ENCODE measurements at places on chromosomes 11 and 22.

GRCh38 chr11:62710001-62710345, 2.5 kb downstream of the GNG3 start:
- DNase-seq: no peak

- DNase-seq: no peak
These were observed 39.9 kb downstream of the BMAL1 start for GRCh38 chr11:13317293-13318080.

DNA sequence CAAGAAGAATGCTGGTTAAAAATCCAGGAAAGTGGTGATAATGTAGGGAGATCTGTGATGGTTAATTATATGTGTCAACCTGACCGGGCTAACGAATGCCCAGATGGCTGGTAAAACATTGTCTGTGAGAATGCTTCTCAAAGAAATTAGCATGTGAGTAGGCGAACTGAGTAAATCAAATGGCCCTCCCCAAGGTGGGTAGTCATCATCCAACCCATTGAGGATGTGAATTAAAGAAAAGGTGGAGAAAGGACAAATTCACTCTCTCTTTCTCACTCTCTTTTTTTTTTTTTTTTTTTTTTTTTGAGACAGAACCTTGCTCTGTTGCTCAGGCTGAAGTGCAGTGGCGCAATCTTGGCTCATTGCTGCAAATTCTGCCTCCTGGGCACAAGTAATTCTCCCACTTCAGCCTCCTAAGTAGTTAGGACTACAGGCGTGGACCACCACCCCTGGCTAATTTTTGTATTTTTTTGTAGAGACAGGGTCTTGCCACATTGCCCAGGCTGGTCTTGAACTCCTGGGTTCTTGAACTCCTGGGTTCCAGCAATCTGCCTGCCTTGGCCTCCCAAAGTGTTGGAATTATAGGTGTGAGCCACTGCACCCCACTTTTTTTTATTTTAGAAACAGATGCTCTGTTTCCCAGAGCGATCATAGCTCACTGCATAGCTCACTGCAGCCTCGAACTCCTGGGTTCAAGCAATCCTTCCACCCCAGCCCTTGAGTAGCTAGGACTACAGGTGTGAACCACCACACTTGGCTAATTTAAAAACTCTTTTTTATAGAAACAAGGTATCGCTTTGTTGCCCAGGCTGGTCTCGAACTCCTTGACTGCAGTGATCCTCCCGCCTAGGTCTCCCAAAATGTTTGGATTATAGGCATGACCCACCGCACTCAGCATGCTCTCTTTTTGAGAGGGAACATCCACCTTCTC, 22.0 kb upstream of the P2RY6 start:
- DNase-seq: no peak

GRCh38 chr11:35548925-35549561, 23.6 kb upstream of the PAMR1 start:
- DNase-seq: no peak

DNA sequence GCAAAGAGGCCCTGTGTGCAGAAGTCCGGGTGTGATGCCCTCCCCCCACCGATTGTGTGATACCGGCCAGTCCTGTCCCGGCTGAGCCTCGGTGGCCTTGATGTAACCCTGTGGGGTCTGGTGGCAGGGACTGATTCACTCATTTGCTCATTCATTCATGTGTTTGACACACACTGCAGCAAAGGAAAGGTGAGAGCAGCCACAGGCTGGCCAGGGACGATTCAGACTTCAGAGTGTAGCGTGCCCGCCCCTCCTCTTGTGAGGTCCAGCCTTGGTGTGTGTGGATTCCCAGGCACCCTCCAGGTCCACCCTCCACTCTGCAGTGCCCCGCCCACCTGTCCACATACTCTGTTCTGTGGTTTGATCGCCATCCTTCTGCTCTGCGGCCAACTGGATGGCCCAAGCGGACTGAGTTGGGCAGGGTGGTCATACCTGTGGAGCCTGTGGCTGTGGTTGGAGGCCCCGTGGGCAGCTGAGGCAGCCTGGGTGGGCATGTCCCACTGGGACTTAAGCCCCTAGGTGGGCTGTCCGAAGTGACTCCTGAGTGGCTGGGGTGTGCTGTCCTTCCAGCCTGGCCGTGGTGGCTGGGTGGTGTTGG, 58.0 kb upstream of the CCDC188 start:
- DNase-seq: no peak

GRCh38 chr11:25928076-25928475, 403.9 kb upstream of the ANO3 start:
- no peak for DNase-seq

- DNase-seq: no peak
These were observed 193.5 kb downstream of the UVRAG start for GRCh38 chr11:76008474-76008873.

DNA sequence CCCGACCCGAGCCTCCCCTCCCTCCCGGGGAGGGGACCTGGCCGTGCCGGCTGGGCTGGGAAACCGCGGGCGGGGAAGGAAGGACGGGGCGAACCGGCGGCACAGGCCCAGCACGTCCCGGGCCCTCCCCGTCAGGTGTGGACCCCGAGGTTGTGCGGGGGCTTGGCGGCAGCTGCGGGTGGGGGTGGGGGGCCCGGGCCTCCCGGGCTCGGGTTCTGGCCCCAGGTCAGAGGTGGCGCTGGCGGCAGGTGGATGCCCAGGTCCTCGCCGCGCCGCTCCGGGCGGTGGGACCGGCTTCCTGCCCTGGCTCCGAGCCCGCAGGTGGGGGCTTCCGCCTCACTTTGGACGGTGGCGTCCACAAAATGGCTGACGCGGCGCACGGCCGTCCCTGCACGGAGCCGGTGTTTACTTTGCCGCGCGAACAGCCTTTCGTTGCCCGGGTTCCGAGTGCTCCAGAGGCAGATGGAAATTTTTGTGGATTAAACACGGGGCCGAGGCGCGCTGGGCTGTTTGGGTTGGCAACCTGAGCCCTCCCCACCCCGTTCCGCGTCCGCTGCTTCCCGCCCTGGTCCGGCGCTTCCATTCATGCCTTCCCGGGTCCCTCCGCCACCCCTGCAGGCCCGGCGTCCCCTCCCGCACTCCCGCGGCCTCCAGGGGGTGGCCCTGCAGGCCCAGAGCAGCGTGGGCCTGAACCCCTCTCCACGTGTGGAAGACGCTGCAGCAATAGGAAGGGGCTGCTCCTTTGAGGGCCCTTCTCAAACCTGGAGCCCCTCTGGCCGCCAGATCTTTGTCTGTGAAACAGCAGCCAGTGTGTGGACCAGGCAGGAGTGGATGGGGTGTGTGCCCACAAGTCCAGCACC, 92.0 kb upstream of the KCNQ1OT1 start:
- DNase-seq: no peak

- DNase-seq: no peak
These were observed 129.9 kb downstream of the BUD13 start for GRCh38 chr11:116642902-116643301.

GRCh38 chr11:134636071-134636470, 224.0 kb upstream of the B3GAT1 start:
- DNase-seq: no peak

DNA sequence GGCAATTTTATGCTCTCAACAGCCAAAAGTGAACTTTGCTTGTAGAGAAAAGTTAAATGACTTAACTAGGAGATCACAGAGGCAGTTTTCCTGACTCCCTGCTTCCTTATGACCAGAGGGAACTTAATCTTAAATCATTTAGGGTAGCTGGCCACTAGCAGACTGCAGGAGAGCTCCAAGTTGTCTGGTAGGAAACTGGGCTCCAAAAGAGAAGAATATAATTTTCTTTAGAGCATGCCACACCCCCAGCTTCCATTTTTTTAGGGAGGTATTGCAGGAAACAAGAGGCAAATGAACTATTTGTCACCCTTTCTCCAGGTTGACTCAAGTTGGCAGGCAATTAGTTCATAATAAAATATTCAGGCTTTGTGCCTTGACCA, 2.6 kb downstream of the METTL15 start:
- DNase-seq: no peak

DNA sequence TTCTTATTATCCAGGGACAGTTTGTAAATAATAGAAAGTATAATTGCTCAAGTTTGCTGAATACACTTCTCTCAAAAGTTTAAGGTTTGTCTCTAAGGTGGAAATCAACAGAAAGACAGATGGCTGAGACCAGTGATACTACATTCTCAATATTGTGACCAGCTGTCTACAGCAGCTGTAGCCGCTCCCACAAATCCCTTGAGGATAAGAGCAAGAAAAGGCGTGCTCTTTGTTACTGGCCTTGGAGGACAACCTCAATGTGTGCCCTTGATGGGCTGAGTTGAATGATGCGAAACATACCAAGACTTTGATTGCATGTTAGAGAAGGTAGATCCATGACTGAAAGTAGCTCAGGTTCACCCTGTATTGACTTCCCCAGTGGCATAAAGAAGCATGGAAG, 6.1 kb downstream of the OR6M1 start:
- DNase-seq: no peak

- no peak for DNase-seq
These were observed 71.4 kb downstream of the SLC1A2 start for GRCh38 chr11:35347921-35348331.

DNA sequence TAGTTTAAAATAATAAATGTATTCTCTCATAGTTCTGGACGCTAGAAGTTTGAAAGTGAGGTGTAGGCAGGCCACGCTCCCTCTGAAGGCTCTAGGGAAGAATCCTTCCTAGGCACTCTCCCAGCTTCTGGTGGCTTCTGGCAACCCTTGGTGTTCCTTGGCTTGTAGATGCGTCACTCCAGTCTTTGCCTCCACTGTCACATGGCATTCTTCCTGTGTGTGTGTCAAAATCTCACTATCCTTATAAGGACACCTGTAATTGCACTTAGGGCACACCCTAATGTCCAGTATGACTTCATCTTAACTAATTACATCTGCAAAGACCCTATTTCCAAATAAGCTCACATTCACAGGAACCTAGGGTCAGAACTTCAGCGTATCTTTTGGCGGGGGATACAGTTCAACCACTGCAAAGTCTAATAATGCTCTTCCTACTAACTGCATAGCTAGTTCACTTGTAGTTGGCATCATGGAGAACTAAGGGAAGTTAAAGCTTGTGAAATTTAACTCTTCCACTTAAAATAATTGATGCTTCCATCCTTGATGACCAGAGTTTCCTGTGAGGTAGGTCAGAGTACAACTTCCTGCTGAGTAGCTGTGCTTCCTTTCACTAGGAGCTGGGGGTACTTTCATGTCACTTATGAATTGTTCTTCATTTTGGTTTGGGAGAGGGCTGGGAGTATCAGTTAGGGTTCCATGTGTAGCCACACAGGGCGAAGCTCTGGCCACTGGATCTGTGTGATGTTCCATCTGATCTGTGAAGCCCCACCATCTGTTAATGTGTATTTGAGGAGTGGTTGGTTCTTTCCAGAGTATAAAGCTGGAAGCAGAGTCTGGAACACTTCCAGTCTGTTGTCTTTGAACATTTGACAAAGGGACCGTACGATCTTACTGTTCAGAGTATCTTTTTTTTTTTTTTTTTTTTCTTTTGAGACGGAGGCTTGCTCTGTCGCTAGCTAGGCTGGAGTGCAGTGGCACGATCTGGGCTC, 10.5 kb downstream of the YWHAH start:
- no peak for DNase-seq

DNA sequence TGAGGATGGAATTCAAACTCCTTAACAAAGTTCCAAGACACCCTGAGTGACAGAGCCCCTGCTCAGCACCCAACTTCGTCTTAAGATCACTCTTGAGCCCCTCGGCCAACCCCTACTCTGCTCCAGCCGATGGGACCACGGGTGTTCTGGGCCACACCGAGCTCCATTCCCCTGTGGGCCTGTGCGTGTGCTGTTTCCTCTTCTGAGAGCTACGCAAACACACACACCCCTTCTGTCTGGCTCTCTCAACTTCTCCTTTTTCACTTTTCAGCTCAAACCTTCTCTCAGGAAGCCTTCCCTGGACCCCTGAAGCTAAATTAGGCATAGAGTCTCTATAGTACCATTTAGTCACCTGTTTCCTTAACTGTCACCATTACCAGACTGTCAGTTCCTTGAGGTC, 37.5 kb upstream of the NNMT start:
- DNase-seq: no peak

GRCh38 chr11:86172894-86173293, 71.7 kb upstream of the EED start:
- no peak for DNase-seq

DNA sequence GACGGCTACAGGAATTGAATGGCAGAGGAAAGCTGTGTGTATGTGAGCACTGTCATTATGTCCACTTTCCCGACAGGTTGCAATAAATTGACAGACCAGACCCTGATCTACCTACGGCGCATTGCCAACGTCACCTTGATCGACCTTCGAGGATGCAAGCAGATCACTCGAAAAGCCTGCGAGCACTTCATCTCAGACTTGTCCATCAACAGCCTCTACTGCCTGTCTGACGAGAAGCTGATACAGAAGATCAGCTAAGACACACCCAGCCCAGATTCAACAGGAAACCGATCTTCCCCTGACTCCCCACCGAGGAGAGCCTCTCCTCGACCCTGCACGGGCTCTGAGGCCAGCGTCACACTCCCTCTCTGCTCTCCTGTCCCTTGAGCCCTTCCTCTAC, 11.5 kb upstream of the GRK2 start:
- DNase-seq: no peak

DNA sequence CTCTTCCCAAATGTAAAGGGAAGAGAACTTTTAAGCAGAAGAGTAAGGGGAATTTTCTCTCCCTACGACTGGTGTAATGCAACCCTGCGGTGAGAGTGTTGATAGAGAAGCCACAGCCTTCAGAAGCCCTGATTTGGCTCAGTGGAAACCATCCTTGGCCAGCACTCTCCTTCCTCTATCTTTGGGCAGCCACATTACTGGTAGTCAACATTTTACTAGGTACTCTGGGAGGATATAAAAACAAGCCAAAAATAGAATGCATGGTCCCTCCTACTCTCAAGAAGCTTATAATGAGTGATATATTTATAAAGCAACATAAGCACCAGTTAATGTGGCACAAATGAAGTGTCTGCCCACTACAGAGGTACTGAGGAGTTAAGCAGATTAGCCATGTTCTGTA, 201.8 kb upstream of the NCAM1 start:
- no peak for DNase-seq

GRCh38 chr22:42072606-42073330, 1.3 kb upstream of the PHETA2 start:
- DNase-seq: no peak

GRCh38 chr11:129636926-129637325, 178.7 kb upstream of the TMEM45B start:
- no peak for DNase-seq

DNA sequence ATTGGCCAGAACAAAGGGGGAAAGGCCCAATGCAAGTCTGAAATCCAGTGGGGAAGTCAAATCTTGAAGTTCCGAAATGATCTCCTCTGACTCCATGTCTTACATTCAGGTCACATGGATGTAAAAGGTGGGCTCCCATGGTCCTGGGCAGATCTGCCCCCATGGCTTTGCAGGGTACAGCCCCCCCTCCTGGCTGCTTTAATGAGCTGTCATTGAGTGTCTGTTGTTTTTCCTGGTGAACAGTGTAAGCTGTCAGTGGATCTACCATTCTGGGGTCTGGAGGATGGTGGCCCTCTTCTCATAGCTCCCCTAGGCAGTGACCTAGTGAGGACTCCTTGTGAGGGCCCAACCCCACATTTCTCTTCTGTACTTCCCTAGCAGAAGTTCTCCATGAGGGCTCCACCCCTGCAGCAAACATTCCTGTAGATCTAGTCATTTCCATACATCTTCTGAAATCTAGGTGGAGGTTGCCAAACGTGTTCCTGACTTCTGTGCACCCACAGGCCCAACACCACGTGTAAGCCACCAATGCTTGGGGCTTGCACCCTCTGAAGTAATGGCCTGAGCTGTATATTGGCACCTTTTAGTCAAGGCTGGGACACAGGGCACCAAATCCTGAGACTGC, 9.3 kb downstream of the CARD18 start:
- no peak for DNase-seq

GRCh38 chr11:4118107-4118506, 23.5 kb downstream of the RRM1 start:
- no peak for DNase-seq

GRCh38 chr11:111395749-111396148, 16.7 kb upstream of the POU2AF1 start:
- DNase-seq: no peak
